Stimulated activated CD4-positive, alpha-beta T cell treated with anti-CD3 and anti-CD28 coated beads, Interleukin-1b, Interleukin-23, amount 100 ng/mL, for 1 hour (primary cell): ENCODE measurements at places on chromosomes 3 and 15.

DNA sequence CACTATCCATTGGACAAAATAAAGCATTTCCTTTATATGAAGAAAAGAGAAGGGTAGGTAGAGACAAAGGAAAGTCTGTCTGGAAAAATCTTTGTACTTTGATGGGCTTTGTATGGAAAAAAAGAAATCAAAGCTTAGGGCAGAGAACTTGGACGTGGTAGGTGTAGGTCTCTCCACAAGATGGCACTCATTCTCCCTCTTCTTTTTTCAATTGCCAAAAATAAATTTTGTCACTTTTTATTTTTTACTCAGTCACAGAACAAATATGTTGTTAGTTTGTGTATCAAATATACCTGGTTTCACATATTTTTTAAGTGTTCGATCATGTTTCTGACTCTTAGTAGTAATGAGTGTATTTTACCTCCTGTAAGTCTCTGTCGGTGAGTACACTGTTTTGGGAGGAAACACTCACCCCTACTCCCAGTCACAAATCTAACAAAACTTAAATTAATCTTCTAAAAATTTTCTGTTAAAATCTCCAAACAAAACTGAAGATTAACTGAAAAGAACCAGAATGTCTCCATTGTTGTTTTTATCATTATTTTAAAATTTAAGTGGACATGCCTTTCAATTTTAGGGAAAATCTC lies 415.8 kb upstream of the GOLIM4 start:
- DNase-seq, result no peak

- no peak for DNase-seq
Observed at GRCh38 chr3:124985349-124985748, 50.8 kb upstream of the MUC13 start.

DNA sequence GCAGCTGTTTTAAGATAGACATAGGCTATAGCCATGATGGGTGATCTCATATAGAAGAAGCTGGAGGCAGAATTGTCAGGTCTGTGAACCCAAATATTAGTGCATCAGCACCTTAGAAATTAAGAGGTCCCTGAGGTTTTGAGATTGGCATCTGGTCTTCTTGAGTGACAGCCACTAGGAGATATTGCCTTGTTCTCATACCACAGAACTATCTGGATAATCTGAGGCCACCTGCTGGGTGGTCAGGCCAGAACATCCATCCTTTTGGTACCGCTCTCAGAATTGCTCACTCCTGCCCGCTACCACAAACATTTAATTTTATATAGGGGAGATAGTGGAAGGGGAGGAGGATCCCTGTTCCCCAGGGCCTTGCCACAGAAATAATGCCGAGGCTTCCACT lies 210.6 kb upstream of the ZPLD1 start:
- DNase-seq, result no peak

GRCh38 chr3:87997298-87997697 lies 61.5 kb downstream of the CGGBP1 start:
- peak; percentile 1 for DNase-seq

- no peak for DNase-seq
Observed at GRCh38 chr15:80183886-80184285, 31.1 kb downstream of the FAH start.

DNA sequence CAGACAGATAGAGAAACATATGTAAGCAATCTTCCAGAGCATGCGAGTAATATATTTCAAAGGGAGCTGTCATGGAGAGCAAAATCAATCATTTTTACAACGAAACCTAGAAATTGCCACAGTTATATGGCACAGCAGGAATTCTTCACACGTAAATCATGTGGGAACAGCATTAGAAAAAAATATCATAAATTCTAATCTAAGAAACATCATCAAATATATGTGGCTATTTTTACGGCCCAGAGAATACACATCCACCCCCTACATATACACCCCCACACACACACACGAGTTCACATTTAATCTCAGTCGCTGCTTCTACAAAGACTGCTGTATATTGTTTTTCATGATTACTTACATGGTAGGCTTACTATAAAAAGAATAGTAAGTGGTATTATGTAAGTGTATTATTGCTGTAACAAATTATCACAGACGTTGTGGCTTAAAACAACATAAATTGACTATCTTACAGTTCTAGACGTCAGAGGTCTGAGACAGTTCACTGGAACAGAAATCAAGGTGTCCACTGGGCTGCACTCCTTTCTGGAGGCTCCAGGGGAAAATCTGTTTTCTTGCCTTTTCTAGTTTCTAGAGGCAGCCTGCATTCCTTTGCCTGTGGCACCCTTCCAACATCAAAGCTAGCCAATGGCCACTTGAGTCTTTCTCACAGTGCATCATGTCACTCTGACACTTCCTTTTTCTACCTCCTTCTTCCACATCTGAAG lies 363.3 kb downstream of the ULK4 start:
- DNase-seq, result no peak

- no peak for DNase-seq
Observed at GRCh38 chr3:16633948-16634347, 28.7 kb upstream of the DAZL start.

- DNase-seq, result no peak
Observed at GRCh38 chr3:60336061-60336460, 915.2 kb downstream of the FHIT start.

DNA sequence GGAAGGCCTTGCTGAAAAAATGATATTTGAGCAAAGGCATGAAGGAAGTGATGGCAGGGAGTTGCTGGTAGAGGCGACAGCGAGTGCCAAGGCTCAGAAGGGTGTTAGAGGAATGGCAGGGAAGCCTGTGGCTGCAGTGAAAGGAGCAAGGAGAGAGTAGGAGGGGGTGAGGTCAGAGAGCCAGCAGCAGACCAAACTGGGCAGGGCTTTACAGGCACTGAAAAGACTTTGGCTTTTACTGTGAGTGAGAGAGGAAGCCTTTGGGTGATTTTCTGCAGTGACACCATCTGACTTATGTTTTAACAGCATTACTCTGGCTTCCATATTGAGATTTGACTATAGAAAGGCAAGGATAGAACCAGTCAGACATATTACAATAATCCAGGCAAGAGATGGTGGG lies 11.4 kb downstream of the TICRR start:
- no peak for DNase-seq

DNA sequence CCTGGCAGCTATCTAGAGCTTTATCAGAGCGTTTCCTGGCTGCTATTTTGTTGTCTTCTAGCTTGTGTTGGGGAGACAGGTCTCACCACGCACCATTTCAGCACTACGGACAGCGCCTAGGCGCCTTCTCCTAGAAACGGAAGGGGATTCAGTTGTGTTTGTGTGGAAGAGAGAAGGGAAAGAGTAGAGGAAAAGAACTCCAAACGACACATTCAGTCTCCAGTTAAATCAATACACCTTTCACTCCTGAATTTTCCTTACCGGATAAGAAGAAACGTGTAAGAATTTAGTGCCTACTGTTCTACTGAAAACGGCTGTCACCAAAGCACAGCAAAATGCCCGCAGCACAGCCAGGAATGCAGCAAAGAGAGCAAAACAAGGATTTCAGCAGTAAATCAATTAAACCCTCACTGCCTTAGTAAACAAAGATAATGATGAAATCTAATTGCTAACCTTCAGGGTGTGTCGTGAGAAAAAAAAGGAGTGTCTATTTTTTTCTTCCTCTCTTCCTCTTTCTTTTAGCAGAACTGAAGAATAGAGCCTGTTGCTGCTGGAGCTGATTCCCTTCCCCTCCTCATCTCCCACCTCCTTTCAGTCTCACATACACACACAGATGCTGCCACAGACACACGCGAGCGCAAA lies 412 bp upstream of the CTXN2 start:
- DNase-seq, result no peak

DNA sequence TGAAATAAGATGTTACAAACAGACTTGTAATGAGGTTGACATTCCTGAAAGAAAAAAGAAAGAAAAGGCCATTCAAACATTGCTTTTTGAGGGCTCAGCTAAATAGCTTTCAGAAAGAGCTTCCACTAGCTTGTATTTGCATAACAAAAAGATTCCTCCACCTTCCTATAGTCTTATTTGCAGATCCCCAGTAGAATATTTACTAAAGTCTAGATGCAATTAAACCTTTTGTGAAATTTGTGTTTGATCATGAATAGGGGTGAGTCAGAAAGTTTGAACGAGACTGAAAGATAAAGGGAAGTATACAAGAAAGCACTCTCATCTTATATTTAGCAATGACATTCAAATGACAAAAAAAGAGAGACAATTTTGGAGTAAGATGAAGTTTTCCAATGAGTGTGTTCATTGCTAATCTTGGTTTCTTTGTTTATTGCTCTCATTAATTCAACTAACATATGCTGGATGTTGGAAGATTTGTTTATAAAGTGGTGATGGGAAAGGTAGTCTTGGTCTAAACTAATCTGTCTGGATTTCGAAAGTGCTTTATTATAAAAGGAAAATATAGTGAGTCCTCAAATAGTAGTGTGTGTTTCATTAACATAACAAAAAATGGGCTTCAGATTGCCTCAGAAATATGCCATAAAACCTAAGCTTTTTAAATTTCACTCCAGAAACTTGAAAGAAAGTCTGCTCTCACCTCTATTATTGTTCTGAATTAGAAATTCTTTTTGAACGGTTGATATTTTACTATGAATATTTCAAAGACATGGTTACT lies 9.1 kb upstream of the CADPS start:
- no peak for DNase-seq

GRCh38 chr3:182925330-182925943 lies 54.9 kb downstream of the DCUN1D1 start:
- no peak for DNase-seq

GRCh38 chr3:49276475-49277382 lies at the start of gene C3orf62:
C3orf62 (minus strand) TSS chr3:49277232; CDS start chr3:49276872, 360 bp downstream.
- peak; percentile 56 for DNase-seq

DNA sequence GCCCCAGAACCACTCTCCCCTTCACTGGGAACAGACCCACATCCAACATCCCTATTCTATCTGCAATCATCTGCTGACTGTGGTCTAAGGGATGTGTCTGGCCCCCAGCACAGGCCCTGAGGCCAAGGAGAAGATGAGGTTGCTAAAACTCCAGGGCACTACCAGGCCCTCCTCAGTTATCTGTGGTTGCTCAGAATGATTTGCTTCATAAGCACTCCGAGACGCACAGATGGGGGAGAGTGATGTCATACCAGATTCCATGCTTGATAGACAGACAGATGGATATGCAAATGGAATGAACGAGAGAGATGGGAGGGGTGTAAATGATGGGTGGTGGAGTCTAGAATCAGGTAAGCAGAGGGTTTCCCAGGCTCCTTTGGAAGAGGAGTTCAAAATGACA lies 57.8 kb downstream of the CEMIP start:
- DNase-seq, result no peak

GRCh38 chr15:58985443-58985842 lies 2.0 kb upstream of the RNF111 start:
- no peak for DNase-seq

DNA sequence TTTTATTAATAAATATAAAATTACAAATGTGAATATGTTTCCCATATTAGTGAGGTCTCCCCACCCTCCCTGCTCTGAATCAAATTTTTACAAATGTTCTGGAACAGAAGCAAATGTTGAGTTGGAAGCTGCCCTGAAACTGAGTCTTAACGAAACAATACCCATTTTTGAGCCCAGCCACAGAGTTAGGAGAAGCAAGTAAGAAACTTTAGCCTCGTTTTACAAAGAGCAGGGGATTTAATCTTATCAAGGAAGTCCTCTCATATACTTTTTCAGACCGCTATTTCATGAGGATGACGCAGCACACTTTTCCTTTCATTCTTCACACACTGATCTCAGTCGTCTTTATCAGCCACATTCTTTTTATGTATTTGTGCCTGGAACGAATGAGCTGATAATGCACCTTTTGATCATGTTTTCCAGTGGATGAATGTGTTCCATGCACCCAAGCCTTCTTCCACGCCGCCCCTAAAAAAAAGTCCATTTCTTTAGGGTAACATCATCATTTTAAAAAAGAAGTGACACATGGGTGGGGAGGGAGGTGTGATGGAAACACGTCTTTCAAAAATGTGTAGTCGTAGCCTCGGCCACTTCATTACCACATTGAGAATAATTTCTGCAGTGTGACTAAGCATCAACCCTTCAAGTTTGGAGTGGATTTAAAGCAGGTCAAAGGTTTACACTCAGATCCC lies 48.1 kb downstream of the SETMAR start:
- peak; percentile 1 for DNase-seq

DNA sequence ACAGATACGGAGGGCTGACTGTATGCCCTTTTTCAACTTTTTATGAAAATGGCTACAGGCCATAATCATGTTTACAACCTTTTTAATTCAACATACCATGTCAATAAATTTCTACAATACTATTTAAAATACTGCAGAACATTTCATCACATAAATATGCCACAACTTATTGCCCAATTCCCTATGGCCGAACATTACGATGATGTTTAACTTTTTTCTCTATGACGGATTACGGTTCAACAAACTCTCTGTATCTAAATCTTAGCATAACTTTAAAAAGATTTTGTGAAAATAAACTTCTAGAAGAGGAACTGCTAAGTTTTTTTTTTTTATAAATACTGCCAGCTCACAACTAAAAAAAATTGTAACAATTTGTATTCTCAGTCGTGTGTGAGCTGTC lies 220.4 kb downstream of the OSBPL10 start:
- DNase-seq, result no peak

- DNase-seq, result peak; percentile 16
Observed at GRCh38 chr15:90059208-90059985, 42.9 kb downstream of the IDH2 start.

GRCh38 chr3:36557708-36558421 lies 177.6 kb downstream of the STAC start:
- no peak for DNase-seq

DNA sequence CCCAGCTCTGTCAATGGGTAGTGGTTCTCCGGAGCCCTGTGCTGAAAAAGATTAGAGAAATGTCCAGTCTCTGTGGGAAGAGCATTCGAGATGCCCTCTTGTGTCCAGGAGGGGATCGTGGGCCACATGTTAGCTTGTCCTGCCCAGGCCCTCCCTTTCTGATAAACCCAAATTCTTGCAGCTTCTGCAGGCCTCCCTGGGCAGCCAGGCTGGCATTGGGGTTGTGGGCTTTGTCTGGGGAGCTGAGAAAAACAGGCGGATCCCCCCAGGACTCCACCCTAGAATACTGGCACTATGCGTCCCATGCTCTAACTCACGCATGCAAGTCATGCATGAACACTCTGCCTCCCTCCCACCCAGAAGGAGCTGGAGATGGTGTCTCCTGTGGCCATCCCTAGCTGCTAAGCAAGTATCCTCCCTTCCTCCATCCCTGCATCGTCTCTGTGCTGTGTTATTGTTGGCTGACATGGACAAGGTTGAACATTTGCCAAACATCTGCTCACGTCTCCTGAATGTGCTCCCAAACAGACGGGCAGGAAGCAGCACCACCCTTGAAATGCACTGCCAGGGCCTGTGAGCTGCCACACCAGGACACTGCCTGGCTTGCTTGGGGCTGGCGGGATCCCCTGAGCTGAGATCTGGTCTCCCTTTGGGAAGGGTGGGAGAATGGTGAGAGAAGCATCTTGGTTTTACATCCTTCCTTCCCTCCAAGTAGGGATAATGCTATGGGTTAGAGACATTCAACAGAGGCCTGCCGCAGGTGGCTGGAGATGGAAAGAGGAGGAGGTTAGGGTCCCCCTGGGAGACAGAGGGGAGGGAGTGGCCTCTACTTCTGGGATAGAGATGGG lies 26.5 kb downstream of the CFAP161 start:
- no peak for DNase-seq
